ENCODE measurements at places on chromosomes 16 and 17. TPM values are rescaled to one million over a fixed set of nuclear protein-coding genes. Genes with fewer than 3 reads are reported as not detected.

Gene KRTAP4-3
- total RNA-seq, result not detected

Gene ZNF594
- total RNA-seq, result 3.3 TPM

Gene POLG2
- total RNA-seq, result 7.4 TPM

Gene EFCAB5
- not detected for total RNA-seq

Gene TBX21
- not detected for total RNA-seq

Gene SOX8
- not detected for total RNA-seq

Gene G6PC1
- total RNA-seq, result not detected

Gene CDRT15L2
- not detected for total RNA-seq

Gene GPR142
- not detected for total RNA-seq

Gene GRAP
- total RNA-seq, result 0.08 TPM

Gene RNF112
- total RNA-seq, result 1.6 TPM

Gene KRTAP4-9
- not detected for total RNA-seq

Gene ZFP3
- 0.47 TPM for total RNA-seq

Gene GFAP
- total RNA-seq, result 1.1 TPM

Gene HS3ST4
- not detected for total RNA-seq

Gene DNAH17
- total RNA-seq, result not detected

Gene GP1BA
- total RNA-seq, result not detected

Gene HLF
- under 0.01 TPM for total RNA-seq

Gene ADAM11
- 1.4 TPM for total RNA-seq

Gene USP43
- under 0.01 TPM for total RNA-seq

Gene OMG
- 11.0 TPM for total RNA-seq

Gene PDILT
- total RNA-seq, result not detected

Gene OTOP2
- not detected for total RNA-seq

Gene WFDC1
- total RNA-seq, result 0.47 TPM

Gene TEX19
- total RNA-seq, result not detected

Gene SSTR5
- total RNA-seq, result not detected

Gene TP53TG3C
- not detected for total RNA-seq

Gene TNRC6C
- 5.3 TPM for total RNA-seq

Gene USH1G
- not detected for total RNA-seq

Gene LHX1
- total RNA-seq, result not detected

Gene SPATA22
- not detected for total RNA-seq

Gene MFAP4
- total RNA-seq, result 11.0 TPM

Gene TMEM231
- 31.4 TPM for total RNA-seq

Gene DHX58
- 5.9 TPM for total RNA-seq

Gene HEXIM1
- 8.6 TPM for total RNA-seq

Gene TMEM114
- total RNA-seq, result not detected

Gene CCL14
- total RNA-seq, result not detected

Gene IRX5
- total RNA-seq, result 2.7 TPM

Gene KIF19
- total RNA-seq, result not detected

Gene VASN
- total RNA-seq, result 34.6 TPM

Gene GOSR1
- 28.0 TPM for total RNA-seq

Gene C1QTNF8
- not detected for total RNA-seq

Gene KCNJ12
- under 0.01 TPM for total RNA-seq

Gene FBXW10B
- 0.08 TPM for total RNA-seq

Gene SMIM5
- not detected for total RNA-seq

Gene MYADML2
- not detected for total RNA-seq

Gene LCAT
- 4.6 TPM for total RNA-seq

Gene DLG4
- total RNA-seq, result 8.3 TPM

Gene CBX8
- 6.1 TPM for total RNA-seq
